ENCODE measurements at places on chromosomes 7 and 10.

- DNase-seq: no peak
These were observed 219.7 kb upstream of the STK17A start for GRCh38 chr7:43363035-43363791.

- no peak for DNase-seq
These were observed 207.6 kb downstream of the MAD1L1 start for GRCh38 chr7:2025188-2025587.

DNA sequence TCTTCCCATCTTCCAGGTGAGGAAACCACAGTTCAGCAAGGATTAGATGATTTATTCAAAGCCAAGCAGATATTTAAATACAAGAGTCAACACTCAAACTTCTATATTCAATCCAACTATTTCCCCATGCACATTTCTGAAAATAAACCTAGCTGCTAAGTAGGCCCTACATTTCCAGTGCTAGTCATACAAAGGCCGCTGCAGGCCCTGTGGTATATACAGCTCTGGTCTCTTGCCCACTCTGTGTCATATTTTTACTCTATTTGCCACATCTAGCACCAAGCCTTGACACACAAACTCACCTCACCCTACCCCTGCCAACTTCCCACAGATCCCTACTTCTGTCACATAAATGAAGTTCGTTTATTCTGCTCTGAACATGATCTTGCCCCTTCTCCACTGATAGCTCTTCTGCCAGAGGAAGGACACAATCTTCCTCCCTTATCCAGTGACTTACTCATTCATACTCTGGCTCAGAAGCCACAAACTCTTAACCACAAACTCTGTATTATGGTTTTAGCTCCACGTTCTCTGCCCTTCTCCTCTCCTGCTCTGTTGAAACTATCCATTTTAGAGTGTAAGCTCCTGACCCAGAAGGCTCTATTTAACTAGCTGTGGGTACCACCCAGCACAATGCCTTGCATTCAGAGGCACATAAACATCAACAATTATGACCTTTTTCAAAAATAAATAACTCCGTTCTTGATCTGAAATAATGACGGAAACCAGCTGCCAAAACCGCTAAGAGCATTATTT is 180.7 kb downstream of the CPEB3 start:
- no peak for DNase-seq

DNA sequence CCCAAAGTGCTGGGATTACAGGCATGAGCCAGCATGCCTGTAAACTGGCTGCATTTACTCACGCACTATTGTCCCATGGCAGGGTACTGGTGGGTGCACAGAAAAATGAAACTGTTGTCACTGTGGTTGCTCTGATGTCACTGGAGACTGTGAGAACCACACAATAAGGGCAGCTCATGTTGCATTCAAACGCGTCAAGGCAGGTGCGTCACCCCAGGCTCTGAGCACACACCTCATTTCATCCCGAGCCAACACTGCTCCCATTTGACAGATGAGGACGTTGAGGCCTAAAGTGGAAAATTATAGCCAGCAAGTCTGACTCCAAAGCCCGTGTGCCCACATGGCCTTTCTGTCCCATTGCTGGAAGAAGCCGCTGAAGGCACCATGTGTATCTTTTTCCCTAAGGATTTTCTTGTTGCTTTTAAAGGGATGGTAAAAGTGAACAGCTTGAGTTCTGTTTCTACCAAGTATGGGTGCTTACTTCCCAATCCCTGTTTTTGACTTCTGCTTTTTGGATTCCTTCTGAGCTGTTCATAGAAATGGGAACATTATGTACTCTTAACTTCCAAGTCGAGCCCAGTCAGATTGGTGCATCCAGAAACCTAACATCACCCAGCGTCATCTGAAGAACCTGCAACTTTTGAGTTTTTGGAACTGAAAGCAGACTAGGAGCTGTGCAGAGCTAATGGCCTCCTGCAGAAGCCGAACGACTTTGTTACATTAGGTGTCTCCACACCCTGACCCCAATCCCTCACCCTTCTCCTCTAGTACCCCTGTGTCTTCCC is 60.1 kb upstream of the CARD11 start:
- no peak for DNase-seq

GRCh38 chr10:62056698-62057097 is 155.2 kb downstream of the ARID5B start:
- DNase-seq: no peak

GRCh38 chr10:13672548-13672947 is 85.8 kb downstream of the PRPF18 start:
- DNase-seq: no peak

- no peak for DNase-seq
These were observed 250.7 kb downstream of the TNS3 start for GRCh38 chr7:47331179-47331565.

All from GOT3 (cell line).